ENCODE measurements at places on chromosomes 4 and X. TPM values are rescaled to one million over a fixed set of nuclear protein-coding genes. Genes with fewer than 3 reads are reported as not detected.

DNA sequence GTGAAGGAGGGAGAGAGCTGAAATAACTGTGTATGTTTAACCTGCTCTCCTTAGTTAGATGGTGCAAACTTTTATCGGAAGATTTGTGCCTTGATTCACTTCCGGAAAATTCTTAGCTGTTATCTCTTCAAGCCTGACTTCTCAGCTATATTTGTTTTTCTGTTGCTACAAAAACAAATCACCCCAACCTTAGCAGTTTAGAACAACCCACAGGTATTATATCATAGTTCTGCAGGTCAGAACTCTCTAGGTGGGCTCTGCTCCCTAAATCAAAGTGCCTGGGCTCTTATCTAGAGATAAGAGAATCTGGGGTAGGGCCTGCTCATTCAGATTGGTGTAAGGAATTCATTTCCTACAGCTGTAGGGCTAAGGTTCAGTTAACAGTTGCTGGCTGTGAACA is 15.1 kb upstream of the CEP135 start:
- DNase-seq, result no peak

EXOC1L gene
- 0.59 TPM for total RNA-seq

GRCh38 chr4:139419388-139419914 is 34.5 kb upstream of the RAB33B start:
- peak; percentile 39 for DNase-seq

GRCh38 chrX:153511784-153512500 is 5.5 kb upstream of the ATP2B3 start:
- no peak for DNase-seq

KLB gene
- total RNA-seq, result 0.30 TPM

- no peak for DNase-seq
Observed at GRCh38 chr4:83071116-83071515, 36.1 kb downstream of the COPS4 start.

- DNase-seq, result no peak
Observed at GRCh38 chr4:90855111-90855510, 727.9 kb downstream of the CCSER1 start.

DNA sequence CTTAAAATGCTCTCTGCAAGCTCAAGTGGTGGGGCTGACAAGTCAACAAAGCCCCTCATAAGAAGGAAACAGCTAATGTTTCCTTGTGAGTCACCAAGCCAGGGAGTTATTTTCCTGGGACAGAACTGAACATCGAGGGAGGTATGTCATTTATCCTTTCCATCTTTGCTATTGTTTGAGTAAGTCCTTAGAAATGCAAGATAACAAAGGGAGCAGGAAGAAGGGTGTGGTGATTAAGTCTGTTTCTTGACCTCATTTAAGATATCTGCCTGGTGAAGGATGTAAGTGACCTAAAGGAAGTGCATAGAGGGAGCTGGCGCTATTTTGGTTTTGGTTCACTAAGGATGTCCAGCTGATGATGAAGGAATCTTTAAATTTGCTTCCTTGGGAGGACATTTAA is 39.9 kb downstream of the ATG4A start:
- DNase-seq, result no peak

- DNase-seq, result no peak
Observed at GRCh38 chrX:46179748-46180147, 365.5 kb downstream of the ZNF674 start.

NXF2B gene
- total RNA-seq, result not detected
